ENCODE measurements at places on chromosomes 16 and 17. TPM values are rescaled to one million over a fixed set of nuclear protein-coding genes. Genes with fewer than 3 reads are reported as not detected.

Gene GSPT1
- total RNA-seq, result 110 TPM

Gene PPP1R9B
- total RNA-seq, result 115 TPM

Gene HSPB9
- total RNA-seq, result 0.29 TPM

Gene ATF7IP2
- 30.1 TPM for total RNA-seq

Gene LRRC36
- not detected for total RNA-seq

Gene EIF3CL
- total RNA-seq, result 62.8 TPM

Gene BPTF
- total RNA-seq, result 87.0 TPM

All from activated CD8-positive, alpha-beta T cell treated with anti-CD3 and anti-CD28 coated beads, Interleukin-2, amount 10 ng/mL, durations not matched to agents 7 days and 5 days (primary cell).